ENCODE measurements at places on chromosomes 16 and 17.

GRCh38 chr16:89184933-89185794 is 13.6 kb downstream of the CDH15 start:
- DNase-seq = no peak

DNA sequence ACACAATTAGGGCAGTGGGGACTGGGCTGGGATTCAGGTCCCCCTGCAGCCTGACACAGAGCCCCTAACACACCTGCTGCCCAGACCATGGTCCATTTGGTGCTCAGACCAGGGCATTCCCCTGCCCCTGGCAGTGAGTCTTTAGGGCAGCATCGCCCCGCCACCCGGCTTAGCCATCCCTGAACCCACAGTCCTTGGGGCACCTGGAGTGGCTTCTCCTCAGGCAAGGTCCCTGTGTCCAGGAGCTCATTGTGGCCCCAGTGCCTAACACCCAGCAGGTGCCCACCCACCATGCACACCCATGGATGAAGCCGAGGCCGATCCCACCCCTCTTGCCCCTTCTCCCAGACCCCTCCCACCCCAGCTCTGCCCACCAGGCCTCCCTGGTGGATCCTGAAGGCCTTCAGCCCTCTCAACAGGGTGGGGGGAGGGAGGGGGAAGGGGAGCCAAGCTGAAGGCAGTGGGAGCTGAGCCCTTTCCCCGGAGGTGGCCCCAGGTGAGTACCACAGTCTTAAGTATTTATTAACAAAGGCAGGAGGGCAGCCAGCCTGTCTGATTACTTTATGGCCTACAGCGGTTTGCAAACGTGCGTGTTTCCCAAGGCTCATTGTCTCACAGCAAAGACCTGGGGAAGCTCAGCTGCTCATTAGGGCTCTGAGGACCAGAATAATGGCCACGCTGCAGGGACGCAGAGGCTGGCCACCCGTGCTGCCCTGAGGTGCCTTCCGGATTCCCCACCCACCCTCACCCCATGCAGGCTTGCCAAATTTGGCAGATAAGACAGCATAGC is 38.5 kb downstream of the RBFOX3 start:
- no peak for DNase-seq

DNA sequence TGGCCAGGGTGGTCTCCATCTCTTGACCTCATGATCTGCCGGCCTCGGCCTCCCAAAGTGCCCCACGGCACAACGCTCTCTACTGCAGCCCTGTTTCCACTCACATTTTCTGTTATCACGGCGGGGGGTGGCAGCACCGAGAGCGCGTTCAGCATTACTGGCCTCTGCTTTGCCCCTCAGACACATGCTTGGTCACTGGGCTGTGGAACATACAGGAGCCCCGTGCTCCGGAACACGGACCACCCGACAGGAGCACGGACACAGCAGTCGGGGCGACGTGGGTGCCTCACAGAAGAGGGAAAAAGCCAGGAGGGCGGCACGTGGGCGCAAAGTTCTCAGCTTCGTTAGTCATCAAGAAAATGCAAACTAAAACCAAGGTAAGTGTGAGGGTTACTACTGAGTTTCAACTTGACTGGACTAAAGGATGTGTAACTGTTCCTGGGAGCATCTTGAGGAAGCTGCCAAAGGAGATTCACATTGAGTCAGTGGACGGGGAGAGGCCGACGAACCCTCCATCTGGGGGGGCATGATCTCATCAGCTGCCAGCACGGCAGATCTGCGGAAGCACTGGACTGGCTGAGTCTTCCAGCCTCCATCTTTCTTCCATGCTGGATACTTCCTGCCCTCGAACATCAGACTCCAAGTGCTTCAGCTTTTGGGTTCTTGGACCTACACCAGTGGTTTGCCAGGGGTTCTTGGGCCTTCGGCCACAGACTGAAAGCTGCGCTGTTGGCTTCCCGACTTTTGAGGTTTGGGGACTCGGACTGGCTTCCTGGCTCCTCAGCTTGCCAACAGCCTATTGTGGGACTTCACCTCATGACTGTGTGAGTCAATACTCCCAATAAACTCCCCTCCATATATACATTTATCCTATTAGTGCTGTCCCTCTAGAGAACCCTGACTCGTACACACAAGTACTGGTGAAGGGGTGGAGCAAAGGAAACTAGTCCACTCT is 106.8 kb downstream of the ZNF778 start:
- DNase-seq = peak; percentile 57

DNA sequence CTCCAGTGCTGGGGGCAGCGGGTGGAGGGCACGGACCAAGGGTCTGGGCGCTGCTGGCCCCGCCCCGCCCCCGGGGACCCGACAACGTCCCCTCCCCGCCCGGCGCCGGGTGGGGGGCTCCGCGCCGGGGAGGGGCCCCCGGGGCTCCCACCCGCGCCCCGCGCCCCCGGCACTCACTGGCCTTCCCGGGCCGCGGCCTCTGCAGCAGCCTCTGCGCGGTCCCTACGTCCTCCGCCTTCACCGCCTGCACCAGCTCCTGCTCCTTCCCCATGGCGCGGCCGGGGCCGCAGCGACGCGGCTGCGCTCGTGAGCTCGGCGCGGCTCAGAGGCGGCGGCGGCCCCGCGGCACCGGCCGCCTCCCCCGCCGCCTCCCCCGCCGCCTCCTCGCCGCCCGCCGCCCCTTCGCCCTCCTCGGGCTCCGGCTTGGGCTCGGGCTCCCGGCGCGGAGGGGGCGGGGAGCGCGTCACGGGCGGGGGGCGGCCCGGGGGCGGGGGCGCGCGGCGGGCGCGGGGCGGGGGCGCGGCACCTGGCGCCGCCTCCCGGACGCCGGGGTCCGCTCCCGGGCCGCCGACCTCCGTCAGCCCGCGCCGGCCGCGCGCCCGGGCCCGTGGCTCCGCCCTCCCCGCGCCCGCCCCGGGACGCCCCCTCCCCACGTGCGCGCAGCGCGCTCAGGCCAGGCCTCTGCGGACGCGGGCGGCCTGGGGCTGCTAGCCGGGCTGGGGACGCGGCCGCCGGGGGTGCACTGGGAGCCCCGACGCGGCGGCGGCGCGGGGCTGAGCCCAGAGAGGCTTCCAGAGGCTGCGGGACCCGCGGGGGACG is at the start of gene CASKIN1:
TSS of gene CASKIN1 (minus strand) at position 444 of the 819 bp plus-strand sequence. CDS start at position 271, 173 bp downstream.
- no peak for DNase-seq

GRCh38 chr17:42659079-42659931 is at the start of gene TUBG2:
Gene TUBG2, plus strand, starts transcription at chr17:42659284. Its CDS starts 220 bp downstream, at chr17:42659504.
- peak; percentile 81 for DNase-seq

DNA sequence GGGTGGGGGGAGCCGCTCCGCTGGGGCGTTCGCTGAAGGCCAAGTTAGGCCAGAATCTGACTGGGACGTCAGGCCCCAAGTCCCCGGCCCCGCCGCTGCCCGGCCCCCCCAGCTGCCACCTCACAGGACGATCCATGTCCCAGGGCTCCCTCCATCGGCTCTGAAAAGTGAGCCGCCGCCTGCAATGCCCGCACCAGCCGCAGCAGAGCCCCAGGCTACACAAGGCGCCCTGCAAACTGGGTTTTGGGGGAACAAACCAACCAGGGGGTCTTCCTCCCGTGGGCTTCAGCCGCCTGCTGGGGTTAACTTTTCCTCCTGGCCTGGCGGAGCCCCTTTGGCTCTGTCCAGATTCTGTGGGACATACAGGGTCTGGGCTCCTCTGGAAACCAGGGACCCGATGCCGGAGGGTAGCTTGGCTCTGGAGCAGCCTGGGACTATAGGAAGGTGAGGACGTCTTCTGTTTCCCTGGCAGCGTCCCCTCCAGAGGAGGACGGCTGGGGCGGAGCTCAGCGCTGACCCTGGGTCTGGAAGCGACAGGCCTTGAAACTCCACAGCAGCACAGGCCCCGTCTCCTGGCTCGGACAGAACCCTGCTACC is 835 bp downstream of the NME4 start:
- DNase-seq = no peak

DNA sequence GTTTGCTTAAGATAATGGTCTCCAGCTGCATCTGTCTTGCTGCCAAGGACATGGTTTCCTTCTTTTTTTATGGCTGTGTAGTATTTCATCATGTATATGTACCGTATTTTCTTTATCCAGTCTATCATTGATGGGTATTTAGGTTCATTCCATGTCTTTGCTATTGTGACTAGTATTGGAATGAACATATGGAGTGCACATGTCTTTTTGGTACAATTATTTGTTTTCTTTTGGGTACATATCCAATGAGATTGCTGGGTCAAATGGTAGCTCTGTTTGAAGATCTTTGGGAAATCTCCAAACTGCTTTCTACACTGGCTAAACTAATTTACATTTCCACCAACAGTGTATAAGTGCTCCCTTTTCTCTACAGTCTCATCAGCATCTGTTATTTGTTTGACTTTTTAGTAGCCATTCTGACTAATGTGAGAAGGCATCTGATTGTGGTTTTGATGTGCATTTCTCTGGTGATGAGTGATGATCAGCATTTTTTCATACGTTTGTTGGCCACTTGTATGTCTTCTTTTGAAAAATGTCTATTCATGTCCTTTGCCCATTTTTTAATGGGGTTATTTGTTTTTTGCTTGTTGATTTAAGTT is 66.2 kb downstream of the TNFRSF13B start:
- no peak for DNase-seq

GRCh38 chr16:63187638-63188037 is 1151.4 kb upstream of the CDH8 start:
- DNase-seq = no peak

- DNase-seq = no peak
Observed at GRCh38 chr17:41957031-41957868, 9.3 kb upstream of the CNP start.

DNA sequence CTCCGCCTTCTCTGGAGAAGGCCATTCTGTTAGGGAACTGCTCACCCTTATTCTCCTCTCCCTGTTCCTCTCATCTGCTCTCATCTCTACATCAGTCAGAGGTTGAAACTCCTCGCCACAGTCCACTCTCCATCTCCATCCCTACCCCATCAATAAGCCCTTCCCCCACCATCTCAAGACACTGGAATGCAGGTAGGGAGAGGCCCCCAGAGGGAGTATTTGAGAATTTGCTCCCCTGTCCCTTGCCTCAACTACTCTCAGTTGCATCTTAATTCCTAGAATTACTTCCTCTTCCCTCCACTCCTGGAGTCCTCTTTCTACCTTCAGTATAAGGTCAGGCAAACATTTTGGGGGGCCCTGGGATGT is 2.0 kb upstream of the AATF start:
- no peak for DNase-seq

- no peak for DNase-seq
Observed at GRCh38 chr16:57051696-57052228, 40.6 kb upstream of the CPNE2 start.

- no peak for DNase-seq
Observed at GRCh38 chr17:74877592-74878548, 5.1 kb upstream of the FDXR start.

- DNase-seq = no peak
Observed at GRCh38 chr16:70478912-70479341, 24.5 kb downstream of the FCSK start.

DNA sequence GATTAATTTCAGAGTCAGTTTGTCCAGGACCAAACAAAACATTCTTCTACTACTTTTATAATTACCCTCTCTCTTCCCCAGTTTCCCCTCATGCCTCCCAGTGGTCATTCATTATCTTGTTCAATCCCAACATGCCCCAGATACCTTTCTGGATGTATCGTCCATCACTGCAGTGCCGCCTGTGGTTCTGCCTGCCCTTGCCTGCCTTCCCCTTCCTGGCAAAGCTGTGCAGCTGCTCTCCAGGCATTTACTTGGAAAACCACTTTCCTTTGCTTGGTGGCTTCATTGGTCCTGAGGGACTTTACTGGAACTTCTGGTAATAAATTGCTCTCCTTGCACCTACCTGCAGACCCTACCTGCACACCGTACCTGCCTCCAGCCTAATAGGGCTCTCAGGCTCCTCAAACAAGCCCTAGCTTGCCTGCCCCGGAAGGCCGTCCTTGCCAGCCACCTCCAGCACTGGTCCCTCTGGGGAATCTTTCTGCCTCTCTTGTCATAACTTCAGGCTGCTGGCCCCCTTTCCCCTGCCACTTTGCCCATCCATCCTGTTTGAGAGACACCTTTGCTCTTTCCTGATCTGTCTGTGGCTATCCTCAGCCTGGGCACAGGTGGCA is 19.5 kb upstream of the MSI2 start:
- no peak for DNase-seq

DNA sequence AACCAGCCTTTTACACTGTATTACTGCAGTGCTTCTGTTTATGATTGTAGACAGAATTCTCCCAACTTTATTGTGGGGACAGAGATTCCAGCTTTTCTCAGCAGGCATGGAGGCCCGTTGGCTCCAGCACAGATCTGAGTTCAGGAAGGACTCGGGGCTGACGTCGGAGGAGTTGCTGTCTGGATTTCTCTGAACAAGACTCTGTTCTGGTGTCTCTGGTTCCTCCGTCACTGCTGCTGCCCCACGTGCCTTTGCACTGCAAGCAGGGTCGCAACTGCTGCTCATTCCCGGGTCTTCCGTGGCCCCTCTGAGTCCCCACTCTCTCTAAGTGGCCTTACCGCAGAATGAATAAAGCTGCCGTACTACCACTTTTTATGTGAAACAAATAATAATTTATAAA is 88.4 kb downstream of the BANP start:
- no peak for DNase-seq

- DNase-seq = no peak
Observed at GRCh38 chr16:24534620-24535019, 4.7 kb upstream of the RBBP6 start.

DNA sequence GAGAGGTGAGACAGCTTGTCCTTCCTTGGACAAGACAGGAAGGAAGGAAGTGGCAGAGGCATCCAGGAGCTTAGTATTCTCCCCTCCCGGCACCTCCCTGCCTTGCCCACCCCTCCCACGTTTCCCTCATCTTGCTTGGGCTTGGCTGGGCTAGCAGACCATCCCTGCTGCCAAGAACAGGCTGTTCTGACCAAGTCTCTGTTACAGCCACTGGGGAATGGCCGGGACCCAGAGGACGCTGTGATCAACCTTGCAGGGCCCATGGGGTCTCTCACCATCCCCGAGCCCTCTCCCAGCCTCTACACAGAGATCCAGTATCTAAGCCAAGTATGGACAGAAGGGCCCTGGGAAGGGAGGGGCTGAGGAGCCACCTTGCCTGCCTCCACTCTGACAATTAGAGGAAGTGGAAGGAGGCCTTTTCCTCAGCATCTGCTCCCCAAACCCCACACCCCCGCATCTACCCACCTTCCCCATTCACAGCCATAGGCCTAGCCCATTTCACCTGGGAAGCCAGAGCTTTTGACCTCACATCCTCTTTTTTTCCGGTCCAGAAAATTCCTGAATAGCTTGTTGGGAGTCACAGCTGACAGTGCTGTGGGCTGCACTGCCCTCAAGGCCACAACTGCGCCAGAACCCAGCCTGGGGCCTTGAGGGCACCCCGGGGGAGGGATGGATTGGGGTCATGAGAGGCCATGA is 14.1 kb downstream of the CD300LG start:
- DNase-seq = no peak

DNA sequence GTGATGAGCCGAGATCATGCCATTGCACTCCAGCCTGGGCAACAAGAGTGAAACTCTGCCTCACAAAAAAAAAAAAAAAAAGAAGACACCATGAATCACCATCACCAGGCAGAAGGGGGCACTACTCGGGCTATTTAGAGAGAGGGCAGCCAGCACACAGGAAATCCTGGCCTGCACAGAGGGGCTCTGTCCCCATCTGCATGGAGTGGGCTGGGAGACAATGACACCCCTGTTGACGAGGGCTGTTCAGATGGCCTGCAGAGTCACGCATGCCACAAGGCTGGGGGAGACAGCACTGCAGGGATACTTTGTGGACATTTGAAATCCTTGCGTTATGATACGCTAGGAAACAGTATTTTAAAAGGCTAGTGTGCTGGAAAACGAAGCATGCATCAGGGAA is 48.3 kb downstream of the CUEDC1 start:
- no peak for DNase-seq

Measured in GM12891 (cell line).